ENCODE measurements at places on chromosomes 5 and 9.

DNA sequence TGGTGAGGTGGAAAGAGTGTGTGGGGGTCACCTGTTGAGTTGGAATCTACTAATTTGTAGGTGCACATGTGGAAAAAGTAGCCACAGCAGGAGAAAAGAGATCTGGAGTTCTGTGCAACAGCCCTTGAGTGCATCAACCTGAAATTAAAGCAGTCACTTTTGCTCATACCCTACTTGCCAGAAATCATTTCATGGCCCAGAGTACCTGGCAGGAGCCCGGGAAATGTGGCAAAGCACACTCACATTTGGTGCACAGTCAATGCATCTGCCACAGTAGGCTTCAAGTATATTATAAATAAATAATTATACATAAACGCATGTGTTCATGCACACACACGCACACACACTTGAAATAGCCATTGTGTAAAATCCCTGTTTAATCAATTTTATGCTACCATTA lies 203.0 kb downstream of the ICE1 start:
- DNase-seq = no peak

- DNase-seq = no peak
Observed at GRCh38 chr5:14158890-14159666, 15.9 kb downstream of the TRIO start.

DNA sequence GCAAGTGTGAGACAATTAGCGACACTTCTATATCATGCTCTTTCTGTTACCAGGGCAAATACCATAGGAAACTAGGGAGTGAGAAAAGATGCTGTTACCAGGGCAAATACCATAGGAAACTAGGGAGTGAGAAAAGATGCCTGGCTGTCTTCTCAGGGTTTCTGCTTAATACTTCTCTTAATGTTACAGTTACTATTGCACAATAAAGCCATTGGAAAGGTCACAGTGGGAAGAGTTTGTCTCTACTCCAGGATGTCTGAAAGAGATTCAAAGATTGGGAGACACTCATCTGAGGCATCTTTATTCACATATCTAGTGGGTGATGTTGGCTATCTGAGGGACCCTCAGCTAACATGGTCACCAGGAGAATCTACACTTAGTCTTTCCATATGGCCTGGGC lies 431.7 kb upstream of the POU5F2 start:
- DNase-seq = no peak

DNA sequence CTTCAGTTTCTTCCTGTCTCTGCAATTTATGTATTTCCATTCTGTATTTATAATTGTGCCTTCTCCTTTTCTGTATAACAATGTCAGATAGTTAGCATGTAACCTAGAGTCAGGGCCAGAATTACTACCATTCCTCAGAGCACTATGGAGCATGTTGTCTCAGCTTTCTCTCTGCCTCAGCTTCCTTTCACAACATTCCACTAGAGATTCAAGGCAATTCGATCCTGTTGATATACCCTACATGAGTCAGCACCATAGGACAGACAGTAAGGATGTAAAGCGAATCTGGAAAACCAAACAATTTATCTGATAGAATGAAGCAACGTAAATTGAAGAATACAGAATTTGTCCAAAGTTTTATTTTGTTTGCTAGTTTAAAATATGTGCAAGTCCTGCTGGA lies 728.3 kb upstream of the SEMA6A start:
- DNase-seq = no peak

- peak; percentile 91 for DNase-seq
Observed at GRCh38 chr5:62306323-62306895, 403 bp downstream of the KIF2A start.

- peak; percentile 62 for DNase-seq
Observed at GRCh38 chr9:96177005-96177718, 124.8 kb downstream of the HSD17B3 start.

DNA sequence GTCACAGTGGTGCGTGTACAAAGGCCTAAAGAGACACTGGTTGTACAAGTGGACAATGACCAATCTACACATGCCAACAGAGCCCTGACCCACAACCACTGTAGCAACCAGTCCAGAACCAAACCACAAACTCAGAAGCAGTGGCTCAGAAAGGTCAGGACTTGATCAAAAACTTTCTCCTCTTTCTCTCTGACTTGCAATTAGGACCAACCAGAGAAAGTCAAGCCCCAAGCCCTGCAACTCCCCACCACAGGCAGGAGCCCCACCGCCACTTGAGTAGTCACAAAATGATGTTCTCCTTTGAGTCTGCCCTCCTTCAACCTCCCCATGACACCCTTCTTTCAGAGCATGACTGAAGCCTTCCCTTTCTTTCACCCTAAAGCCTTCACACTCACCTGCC lies 291.8 kb downstream of the CDH10 start:
- no peak for DNase-seq

DNA sequence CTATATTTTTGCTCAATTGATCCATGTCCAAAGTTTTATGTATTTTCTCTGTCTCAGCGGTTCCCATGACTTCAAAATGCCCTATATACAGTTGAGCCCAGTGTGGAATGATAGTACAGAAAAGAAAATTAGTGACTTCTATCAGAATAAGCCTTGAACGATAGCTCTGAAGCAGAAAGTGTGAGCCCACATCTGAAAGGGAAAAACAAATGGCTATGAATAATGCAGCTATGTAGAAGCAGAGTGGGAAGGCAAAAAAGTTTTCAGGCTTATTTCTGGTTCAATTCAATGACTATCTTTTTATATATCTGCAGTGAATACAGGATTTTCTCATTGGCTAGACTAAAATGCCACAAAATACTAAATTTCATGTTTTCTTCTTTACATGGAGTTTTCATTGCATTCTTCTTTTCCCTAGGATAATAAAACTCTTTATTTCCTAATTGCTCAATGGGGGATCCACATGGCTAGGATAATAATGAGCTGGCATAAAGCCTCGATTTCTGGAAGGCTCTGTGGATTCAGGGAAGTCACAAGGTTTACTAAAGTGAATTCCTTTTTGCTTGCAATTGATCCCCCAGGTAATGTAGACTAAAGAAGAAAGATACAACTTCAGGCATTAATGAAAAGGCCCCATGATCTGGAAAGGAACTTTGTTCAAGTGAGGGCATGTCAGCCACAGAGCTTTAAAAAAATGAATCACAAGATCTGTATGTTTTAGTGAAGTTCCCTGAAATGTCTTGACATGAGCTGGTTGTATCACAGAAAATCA lies 377.0 kb upstream of the RIOK2 start:
- no peak for DNase-seq

DNA sequence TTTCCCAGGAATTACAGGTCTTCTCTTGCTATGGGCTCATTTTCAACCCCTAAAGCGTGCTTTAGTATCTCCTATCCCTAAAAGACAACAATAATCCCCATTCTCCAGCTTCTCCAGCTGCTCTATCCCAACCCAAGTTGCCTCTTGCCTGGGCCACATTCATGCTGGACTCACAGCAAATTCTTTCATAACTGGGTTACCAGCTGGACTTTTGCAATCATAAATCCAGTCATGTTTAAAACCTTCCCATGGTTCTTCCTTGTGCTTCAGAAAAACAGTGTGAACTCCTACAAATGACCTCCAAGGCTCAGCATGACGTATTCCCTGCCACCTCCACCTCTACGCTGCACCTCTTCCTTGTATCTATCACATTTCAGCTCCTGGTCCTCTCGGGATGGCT lies 346.9 kb downstream of the GADD45G start:
- DNase-seq = no peak

GRCh38 chr9:100919506-100919905 lies 109.0 kb upstream of the PLPPR1 start:
- no peak for DNase-seq

GRCh38 chr9:23824830-23825591 lies 1.0 kb downstream of the ELAVL2 start:
- no peak for DNase-seq

GRCh38 chr5:43691275-43691674 lies 88.3 kb downstream of the NNT start:
- no peak for DNase-seq

DNA sequence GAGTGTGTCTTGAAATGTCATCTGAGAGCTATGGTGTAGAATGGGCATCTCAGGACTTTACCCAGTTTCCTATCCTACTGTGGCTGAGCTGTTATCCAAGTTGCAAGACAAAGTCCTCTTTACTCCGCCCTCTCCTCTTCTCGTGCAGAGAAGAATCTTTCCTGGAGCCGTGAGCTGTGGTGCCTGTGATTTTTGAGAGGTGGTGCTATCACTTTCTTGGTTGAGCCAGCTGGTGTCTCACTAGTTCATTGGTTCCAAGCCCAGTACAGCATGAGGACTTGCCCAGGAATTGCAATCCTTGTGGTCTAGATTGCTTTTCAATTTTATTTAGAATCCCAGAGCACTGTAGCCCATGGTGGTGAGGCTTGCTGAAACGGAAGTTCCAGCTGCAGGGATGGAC lies 2300.3 kb downstream of the MAT2B start:
- no peak for DNase-seq

DNA sequence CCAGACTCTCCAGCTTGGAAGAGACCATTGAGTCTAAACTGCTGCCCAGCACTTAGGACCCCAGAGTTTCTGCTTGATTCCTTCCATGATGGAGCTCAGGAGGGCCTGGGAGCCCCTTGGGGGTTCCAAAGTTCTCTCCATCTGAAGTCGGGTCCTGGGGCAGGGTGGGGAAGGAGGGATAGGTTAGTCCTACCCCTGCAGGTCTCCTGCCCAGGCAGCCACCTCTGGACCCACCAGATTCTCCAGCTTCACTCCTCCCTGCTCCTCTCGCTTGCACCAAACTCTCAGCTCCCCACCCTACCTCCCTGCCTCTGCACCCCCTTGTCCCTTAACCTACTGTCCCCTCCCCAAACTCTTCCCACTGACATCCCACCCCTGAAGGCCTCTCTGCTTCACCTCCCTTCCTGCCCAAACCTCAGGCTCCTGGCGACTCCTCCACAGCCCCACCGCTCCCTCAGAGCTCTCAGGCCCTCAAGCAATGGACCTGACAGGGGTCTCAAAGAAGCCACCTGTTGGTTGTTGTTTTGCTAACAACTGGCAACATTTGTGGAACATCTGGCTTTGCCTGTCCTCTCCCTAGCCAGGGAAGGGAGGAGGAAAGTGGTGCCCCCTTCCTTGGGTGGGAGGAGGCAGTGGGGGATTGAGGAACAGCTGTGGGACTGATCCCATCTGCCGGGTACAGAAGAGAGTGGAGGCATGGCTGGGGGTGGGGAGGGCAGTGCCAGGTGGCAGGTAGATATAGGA lies 137.5 kb downstream of the RGS3 start:
- no peak for DNase-seq

GRCh38 chr5:81779125-81779915 lies 28.4 kb upstream of the SSBP2 start:
- no peak for DNase-seq

- no peak for DNase-seq
Observed at GRCh38 chr5:123429221-123429954, 6.2 kb upstream of the CEP120 start.

DNA sequence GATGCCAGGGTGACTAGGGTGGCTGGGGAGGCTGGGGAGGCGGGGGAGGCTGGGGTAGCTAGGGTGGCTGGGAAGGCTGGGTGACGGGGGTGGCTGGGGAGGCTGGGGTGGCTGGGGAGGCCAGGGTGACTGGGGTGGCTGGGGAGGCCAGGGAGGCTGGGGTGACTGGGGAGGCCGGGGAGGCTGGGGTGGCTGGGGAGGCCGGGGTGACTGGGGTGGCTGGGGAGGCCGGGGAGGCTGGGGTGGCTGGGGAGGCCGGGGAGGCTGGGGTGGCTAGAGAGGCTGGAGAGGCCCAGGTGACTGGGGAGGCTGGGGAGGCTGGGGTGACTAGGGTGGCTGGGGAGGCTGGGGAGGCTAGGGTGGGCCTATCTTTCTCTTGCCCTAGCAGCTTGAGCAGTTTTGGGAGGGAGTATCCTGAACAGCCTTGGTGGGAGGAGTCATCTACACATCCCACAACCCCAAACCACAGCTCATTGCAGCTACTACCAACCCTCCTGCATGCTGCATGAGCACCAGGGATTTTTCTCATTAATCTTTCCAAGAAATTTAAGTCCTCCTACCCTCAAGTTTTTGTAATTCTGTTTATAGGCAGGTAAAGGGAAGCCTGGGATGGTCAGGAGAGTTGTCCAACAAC lies 203.2 kb upstream of the IRX1 start:
- no peak for DNase-seq

DNA sequence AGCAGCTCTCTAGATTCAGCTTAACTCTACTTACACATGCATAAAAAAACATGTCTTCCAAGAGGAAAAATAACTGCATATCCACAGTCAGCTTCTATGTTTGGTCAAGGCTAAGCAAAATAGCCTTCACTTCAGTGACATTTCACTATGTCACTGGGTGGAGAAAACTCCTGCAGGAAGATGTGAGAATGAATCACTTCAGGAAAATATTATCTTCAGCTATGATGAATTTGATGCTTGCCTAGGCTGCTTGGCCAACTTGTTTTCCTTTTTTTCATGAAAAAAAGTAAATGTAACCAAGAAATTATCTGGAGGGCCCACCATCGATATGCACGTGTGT lies 143.0 kb upstream of the ZNF608 start:
- DNase-seq = no peak

- DNase-seq = no peak
Observed at GRCh38 chr5:76532052-76532451, 91.2 kb downstream of the F2RL2 start.

- DNase-seq = no peak
Observed at GRCh38 chr9:94912700-94913249, 186.3 kb downstream of the AOPEP start.

- no peak for DNase-seq
Observed at GRCh38 chr9:130155647-130156046, 16.6 kb upstream of the NCS1 start.

GRCh38 chr9:94891183-94891582 lies 164.7 kb downstream of the AOPEP start:
- no peak for DNase-seq

- DNase-seq = no peak
Observed at GRCh38 chr5:153094333-153094732, 396.1 kb upstream of the GRIA1 start.

DNA sequence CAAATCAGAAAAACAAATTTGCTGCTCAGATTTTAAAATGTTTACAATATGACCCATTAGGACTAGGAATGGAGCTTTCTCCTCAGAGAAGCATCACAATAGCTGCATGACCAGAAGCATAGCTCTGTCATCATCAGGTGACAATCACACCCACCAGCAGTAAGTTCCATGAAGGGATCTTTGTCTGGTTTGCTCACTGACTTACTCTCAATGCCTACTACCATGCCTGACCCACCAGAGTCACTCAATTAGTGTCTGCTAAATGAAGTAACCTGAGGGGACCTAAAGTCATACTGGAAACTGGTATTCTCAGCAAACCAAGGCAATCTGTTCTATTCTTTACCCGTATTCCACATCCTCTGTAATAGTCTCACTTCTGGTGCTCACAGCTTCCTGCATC lies 7.7 kb downstream of the ERMP1 start:
- DNase-seq = no peak
